ENCODE measurements at places on chromosomes 16 and 17. TPM values are rescaled to one million over a fixed set of nuclear protein-coding genes. Genes with fewer than 3 reads are reported as not detected.

NPIPA2 gene
- 0.43 TPM for total RNA-seq

DBNDD1 gene
- total RNA-seq = 37.3 TPM

DNA sequence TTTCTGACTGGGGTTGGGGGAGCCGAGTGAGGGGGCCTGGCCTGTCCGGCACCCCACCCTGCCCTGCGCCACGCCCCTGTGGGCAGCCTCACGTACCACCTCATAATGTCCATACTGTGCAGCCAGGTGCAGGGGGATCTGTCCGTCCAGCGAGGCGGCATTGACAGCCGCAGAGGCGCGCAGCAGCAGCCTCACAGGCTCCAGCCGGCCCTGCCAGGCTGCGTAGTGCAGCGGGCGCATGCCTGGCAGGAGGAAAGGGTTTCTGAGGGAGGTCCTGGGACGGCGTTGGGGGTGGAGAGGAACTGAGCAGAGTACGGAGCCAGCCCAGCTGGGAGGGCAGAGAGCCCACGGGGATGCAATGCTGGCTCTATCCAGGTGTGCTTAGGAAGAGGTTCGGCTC lies 8.4 kb downstream of the CASKIN2 start:
- DNase-seq = no peak

DNA sequence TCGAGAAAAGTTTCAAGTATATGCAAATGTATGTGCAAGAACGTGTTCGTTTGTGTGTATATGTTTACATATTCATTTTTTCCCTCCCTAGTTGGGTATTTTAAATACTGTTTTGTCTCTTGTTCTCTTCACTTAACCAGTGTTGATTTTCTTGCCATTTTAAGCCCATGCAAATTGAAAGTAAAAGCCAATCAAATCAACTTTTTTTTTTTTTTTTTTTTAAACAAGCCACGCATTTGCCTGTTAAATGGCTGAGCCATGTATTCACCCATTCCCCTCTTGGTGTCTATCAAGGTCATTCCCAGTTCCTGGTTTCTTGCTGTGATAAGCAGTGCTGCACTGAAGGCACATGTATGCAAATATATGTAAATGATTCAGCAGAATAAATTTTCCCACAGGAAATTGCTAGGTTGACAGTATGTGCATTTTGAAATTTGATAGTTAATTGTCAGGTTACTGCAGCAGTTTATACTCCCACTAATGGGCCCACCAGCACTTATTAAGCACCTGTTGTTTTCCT lies 12.2 kb downstream of the ABCC1 start:
- no peak for DNase-seq

DNA sequence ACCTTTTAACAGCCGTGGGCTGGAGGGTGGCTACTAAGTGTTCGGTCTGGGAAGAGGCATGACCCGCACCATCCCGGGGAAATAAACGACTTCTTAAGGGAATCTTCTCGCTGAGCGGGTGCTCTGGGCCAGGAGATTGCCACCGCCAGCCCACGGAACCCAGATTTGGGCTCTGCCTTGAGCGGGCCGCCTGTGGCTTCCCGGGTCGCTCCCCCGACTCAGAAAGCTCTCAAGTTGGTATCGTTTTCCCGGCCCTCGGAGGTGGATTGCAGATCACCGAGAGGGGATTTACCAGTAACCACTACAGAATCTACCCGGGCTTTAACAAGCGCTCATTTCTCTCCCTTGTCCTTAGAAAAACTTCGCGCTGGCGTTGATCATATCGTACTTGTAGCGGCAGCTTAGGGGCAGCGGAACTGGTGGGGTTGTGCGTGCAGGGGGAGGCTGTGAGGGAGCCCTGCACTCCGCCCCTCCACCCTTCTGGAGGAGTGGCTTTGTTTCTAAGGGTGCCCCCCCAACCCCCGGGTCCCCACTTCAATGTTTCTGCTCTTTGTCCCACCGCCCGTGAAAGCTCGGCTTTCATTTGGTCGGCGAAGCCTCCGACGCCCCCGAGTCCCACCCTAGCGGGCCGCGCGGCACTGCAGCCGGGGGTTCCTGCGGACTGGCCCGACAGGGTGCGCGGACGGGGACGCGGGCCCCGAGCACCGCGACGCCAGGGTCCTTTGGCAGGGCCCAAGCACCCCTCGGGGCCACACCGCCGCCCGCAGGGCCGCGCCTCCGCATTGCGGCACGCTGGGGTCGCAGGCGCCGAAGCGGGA lies 3.6 kb upstream of the CBX4 start:
- no peak for DNase-seq

DNA sequence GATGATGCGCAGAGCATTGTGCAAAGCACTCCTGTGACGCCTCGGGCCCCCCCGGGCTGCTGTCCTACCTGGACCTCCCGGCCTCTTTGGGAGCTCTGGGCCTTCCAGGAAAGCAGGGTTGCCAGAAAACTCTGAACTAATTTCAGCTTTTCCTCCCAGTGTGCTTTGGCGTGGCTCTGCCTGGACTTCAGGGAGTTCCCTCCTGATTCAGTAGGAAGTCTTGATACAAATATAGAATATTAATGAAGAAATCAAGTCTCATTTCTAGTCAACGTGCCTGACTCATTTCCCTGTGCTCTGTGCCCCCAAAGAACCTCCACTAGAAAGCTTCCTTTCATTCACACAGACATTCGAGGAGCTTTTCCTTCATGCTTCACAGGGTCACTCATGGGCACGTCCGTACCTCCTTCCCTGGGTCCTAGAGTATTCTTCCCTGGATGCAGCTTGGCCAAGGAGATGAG lies 84.0 kb upstream of the NOL11 start:
- DNase-seq = no peak

DNA sequence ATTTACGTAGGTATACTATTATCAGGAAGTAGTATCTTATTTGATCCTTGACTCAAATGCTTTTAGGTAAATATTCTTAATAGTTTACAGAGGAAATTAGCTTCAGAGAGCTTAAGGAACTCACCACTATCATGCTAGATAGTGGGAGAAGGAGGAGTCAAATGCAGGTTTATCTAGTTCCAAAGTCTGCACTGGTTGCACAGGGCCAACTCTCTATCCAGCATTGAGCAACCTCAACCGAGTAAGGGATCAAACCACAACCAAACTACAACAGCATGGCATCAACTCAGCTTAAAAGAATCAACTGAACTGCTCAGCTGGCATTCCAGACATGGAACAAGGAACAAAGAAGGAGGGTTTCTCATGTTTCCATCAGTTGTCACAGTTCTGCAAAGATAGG lies 306.0 kb downstream of the MAF start:
- DNase-seq = no peak

GRCh38 chr16:29983420-29984136 lies 9.9 kb downstream of the TAOK2 start:
- DNase-seq = no peak

- DNase-seq = no peak
Observed at GRCh38 chr17:50640686-50641351, 6.1 kb downstream of the ABCC3 start.
